Uterine smooth muscle cell (primary cell): ENCODE measurements at places on chromosomes 11 and 22. TPM values are rescaled to one million over a fixed set of nuclear protein-coding genes. Genes with fewer than 3 reads are reported as not detected.

The YPEL1 gene
- total RNA-seq, result 0.22 and 0.50 TPM in 2 replicates

The FADS2 gene
- total RNA-seq, result 384 and 476 TPM in 2 replicates

The SCN4B gene
- not detected in 2 replicates for total RNA-seq

The CDC42EP1 gene
- 11.5 and 15.1 TPM in 2 replicates for total RNA-seq

The CALCA gene
- not detected in 2 replicates for total RNA-seq

The OR6A2 gene
- total RNA-seq, result 0.37 and 0.55 TPM in 2 replicates

The APOA5 gene
- total RNA-seq, result not detected in 2 replicates

The KCNK7 gene
- 0.11 TPM in 1 of 2 replicates, not detected in the other for total RNA-seq

The OR8D4 gene
- total RNA-seq, result not detected in 2 replicates
